ENCODE measurements at places on chromosomes 2 and 18.

DNA sequence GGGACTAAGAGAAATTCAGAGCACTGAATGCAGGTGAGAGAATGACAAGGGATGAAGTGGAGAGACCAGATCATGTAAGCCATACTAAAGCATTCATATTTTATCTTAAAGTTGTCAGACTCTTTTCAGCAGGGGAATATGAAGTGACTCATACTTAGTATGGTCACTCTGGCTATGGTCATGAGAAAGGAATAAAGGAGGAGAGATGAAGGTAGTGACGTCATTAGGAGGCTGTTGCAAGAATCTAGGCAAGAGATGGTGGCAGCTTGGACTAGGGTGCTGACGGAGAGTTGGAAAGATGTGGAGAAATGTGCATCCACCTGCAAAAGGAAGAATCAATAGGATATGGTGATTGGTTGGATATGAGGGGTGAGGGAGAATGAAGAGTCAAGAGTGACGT lies 203.2 kb upstream of the ACVR2A start:
- no peak for DNase-seq

DNA sequence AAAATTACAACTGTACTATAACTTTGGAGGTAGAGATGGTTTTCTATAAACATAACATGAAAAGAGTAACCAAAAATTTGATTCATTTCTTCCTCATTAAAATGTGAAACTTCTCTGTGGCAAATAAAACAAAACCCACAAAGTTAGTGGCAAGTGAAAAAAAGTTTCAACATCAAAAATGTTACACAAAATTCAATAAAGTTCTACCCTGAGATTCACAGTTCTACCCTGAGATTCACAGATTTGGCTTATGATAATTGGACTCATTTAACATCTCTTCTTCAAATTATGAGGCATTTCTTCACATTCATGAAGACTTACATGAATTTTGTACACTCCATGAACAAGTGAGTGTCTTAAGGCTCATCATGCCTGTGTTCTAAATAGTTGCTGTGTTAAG lies 51.0 kb downstream of the AAK1 start:
- no peak for DNase-seq

GRCh38 chr2:167478196-167478595 lies 589.9 kb downstream of the XIRP2 start:
- DNase-seq: no peak

DNA sequence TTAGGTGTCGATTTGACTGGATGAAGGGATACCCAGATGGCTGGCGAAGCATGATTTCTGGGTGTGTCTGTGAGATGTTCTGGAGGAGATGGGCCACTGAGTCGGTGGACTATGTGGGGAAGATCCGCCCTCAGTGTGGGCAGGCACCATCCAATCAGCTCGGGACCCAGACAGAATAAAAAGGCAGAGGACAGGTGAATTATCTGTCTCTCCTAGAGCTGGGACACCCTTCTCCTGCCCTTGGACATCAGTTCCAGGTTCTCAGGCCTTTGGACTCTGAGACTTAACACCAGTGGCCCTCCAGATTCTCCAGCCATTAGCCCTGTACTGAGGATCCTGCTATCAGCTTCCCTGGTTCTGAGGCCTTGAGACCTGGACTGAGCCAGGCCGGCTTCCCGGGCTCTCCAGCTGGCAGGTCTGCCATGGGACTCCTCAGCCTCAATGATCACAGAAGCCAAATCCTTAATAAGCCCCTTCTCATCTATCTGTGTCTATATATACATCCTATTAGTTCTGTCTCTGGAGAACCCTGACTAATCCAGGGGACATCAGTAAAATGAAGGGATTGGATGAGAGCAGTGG lies 11.7 kb downstream of the PROC start:
- no peak for DNase-seq

GRCh38 chr2:227513113-227513512 lies 41.2 kb downstream of the AGFG1 start:
- no peak for DNase-seq

All from SHP77 treated with DMSO at 0.1 percent for 48 hours (cell line).